ENCODE measurements at places on chromosomes 4 and X.

DNA sequence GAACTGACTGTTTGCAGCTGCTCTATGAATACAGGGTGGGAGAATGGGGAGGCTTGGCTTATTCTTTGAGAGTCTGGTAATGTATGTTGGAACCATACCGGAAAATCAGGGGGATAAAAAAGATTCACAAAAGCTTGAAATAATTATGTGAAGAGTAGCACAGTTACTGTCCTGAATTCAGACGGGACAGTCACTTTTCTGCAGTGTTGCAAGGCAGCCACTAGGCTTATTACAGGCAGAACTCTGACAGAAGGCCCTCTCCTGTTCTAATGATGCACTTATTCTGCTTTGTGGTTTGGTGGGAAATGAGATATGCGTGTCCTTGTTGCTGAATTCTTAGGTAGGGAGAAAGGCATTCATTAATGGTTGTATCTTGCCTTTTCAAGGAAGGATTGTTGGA lies 37.2 kb downstream of the GUCY1B1 start:
- DNase-seq = no peak

GRCh38 chr4:122163301-122163700 lies 11.2 kb downstream of the BLTP1 start:
- no peak for DNase-seq

- DNase-seq = no peak
Measured at GRCh38 chrX:88830111-88830510, 83.1 kb downstream of the CPXCR1 start.

GRCh38 chrX:71482228-71482958 lies 50.5 kb upstream of the OGT start:
- DNase-seq = no peak

DNA sequence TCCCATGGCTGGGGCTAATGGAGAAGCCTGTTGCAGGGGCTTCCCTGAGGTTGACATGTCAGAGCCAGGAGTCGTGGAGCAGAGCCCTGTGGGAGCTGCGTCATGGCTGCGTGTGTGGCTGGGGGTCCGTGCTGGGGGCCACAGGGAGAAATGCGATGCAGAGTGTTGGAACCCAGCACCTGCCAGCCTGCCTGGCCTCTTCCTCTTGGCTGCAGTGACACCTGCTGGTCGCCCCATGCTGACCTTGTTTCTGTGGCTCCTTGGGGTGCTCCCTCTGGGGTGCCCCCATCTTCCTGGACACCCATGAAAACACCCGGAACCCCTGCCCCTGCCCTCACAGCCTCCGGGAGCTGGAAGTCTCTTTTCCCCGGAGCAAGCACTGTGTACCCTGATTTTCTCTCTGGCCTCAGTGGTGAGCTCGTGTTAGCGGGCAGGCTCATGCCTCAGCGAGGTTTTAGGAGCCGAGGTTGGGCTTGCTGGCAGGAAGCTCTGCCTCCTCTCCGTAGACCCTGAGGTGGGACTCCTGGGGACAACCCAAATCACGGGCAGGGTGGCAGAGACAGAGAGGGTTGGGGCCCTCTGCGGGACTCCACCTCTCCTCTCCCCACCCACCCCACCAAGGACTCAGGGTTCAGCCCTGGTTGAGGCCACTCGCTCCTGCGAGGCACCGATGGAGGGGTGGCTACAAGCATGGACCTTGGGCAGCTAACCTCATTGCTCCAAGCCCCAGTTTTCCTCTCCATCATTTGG lies 103.7 kb downstream of the SORCS2 start:
- DNase-seq = no peak

GRCh38 chrX:1507511-1508463 lies 29.2 kb downstream of the P2RY8 start:
- DNase-seq = no peak

GRCh38 chr4:16692961-16693506 lies 205.4 kb downstream of the LDB2 start:
- DNase-seq = no peak

- no peak for DNase-seq
Measured at GRCh38 chr4:85953651-85954018, 406.2 kb downstream of the MAPK10 start.

DNA sequence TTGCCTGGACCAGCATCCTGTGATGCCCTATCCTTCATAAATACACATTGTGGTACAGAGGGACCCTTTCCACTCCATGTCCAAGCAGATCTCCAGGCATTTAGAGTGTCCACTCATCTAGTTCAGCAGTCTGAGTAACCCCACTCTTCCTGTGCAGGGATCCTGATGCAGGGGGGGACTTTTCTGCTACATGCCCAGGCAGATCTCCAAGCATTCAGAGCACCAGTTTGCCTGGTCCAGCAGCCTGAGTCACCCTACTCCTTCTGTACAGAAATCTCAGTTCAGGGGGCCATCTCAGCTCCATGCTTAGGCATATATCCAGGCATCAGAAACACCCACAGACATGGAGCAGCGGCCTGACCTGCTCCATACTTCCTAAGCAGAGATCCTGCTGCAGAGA lies 1089.8 kb downstream of the FAT4 start:
- no peak for DNase-seq

- DNase-seq = no peak
Measured at GRCh38 chr4:145823743-145824142, 114.9 kb downstream of the ZNF827 start.

DNA sequence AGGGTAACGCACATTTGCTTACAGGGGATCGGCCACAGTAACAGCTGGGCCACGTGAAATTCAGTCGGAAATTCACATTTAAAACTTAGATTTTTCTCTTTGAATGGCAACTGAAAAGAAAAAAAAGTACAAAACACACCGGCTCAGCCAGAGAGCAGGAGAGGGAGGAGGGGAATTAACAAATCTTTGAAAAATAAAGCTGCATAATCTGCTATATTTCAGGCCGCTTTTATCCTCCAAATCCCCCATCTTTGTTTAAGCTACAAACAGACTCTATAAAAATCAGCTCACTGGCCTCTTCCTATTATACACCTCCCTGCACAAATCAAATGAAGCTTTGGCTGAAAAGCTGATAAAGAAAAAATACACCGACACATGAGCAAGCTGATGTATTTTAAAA lies 169.1 kb downstream of the LDB2 start:
- DNase-seq = no peak

DNA sequence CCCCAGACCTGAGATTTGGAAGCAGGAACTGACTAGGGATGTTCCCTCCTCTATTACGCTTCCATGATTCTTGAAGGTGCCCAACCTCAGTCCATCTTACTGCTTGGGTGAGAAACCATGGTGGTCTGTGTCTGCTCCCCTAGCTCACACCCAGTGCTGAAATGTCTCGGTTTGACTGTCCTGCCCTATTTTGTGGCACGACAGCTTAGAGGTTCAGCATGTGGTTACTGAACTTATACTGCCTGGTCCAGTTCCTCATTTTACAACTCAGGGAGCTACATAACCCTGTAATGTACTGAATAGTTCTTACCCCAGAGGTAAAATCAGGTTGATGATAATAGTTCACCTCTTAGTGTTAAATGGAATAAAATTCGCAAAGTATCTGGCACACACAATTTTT lies 203.1 kb downstream of the RBM46 start:
- no peak for DNase-seq

GRCh38 chr4:6476893-6477292 lies 4.5 kb upstream of the PPP2R2C start:
- no peak for DNase-seq

- no peak for DNase-seq
Measured at GRCh38 chrX:101357166-101357795, 8.7 kb upstream of the TIMM8A start.

DNA sequence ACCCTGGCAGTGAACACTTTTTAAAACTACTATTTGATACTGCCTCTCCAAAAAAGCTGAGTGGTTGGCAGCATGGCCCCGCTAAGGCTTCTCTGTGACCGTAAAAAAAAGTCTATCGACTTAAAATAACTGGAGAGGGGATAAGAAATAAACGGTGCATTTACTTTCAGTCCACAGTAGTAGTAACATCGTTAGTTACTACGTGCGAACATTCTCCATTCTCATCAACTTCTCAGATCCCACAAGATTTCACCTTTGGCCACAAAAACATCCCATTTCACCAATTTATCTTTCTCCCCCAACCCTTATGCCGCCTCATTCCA lies 524 bp upstream of the EXOSC9 start:
- DNase-seq = no peak

- no peak for DNase-seq
Measured at GRCh38 chr4:88705805-88706492, 8.3 kb upstream of the NAP1L5 start.

GRCh38 chr4:76841026-76841425 lies 56.9 kb downstream of the SOWAHB start:
- DNase-seq = no peak

GRCh38 chrX:119667111-119667878 lies 25.7 kb downstream of the SEPTIN6 start:
- peak; percentile 71 for DNase-seq

- no peak for DNase-seq
Measured at GRCh38 chr4:63851496-63851895, 557.8 kb downstream of the TECRL start.

DNA sequence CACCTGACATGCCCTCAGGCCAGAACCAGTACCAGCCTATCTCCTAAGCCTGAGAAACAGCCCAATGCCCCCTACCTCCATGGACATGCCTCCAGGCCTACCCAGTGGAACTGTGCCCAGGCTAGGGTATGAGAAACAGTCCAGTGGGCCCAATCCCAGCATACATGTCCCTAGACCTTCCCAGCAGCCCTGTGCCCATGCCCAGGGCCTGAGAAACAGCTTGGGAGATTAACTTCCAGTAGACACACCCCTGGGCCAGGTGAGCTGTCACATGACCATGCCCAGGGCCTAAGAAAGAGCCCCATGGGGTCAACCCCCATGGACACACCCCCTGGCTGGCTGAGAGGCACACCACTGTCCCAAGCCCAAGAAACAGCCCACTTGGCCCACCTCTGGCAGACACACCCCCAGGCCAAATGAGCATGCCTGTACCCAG lies 78.8 kb downstream of the CBR4 start:
- no peak for DNase-seq

GRCh38 chr4:13994016-13994415 lies 366.5 kb upstream of the BOD1L1 start:
- DNase-seq = no peak

- DNase-seq = no peak
Measured at GRCh38 chr4:130249002-130249401, 1153.0 kb downstream of the C4orf33 start.
